ENCODE measurements at places on chromosomes 1 and 21.
A peak's percentile ranks its signal among the peaks of the same experiment; 100 is the strongest.

- DNase-seq, result no peak
These were observed 54.2 kb downstream of the IFI44 start for GRCh38 chr1:78703806-78704205.

DNA sequence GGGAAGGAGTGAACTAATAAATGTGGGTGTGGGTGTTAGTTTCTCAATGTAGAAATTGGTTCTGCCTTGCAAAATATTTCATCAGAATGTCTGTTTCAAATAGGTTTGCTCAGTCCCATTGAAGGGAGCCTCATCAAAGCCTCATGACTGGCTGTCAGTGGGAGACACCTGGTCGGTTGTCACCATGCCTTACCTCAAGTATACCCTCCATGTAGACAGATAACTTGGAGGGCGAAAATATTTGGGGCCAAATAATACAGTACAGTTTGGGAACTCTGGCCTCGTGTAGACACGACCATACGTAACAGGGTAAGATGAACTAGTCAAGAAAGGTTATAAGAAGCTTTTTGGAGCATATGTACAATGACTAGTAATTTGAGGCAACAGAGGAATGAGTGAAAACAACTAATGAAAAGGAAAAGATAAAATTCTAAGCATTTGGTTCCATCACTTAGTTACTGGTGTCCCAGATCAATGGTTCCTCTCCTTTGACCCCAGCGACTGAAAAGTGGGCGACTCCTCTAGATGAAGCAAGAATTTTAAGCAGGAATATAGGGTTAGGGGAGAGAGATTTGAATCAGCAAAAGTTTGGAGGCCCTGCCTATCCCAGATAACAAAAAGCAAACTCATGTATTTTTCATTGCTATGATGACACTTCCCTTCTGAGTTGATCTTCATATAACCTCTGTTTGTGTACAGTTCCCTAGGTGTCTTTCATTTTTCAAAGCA lies 163.9 kb downstream of the LRRC40 start:
- DNase-seq, result peak; percentile 49

DNA sequence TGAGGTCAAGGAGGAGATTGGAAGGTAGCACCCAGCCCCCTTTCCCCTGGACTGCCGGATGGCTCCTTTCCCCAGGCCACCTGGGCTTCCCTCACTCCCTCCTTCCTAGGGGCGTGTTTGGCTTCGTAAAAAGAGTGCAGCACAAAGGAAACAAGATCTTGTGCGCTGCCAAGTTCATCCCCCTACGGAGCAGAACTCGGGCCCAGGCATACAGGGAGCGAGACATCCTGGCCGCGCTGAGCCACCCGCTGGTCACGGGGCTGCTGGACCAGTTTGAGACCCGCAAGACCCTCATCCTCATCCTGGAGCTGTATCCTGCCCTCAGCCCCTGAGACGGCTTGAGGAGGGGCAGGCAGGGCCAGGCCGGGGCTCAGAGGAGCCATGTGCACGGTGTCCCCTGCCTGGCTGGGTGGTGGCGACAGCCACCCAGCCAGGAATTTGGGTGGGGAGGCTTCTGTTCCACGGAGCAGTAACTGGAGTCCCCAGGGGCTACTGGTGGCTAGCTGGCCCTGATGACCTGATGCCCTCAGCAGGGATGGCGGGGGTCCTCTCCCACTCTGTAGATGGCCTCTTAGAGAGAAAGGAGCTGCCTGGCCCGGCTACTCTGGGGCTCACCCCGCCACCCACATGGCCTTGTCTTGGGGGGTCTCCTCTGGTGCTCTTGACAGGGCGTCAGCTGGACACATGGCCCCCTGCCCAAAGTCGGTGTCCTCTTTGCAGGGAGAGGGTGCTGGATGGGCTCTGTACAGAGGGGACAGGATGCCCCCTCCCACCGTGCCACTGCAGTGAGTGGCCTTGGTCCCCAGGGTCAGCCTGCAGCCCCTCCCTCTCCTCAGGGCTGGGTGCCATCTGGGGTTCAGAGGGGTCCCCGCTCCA lies 39.5 kb downstream of the TRIM11 start:
- no peak for DNase-seq

DNA sequence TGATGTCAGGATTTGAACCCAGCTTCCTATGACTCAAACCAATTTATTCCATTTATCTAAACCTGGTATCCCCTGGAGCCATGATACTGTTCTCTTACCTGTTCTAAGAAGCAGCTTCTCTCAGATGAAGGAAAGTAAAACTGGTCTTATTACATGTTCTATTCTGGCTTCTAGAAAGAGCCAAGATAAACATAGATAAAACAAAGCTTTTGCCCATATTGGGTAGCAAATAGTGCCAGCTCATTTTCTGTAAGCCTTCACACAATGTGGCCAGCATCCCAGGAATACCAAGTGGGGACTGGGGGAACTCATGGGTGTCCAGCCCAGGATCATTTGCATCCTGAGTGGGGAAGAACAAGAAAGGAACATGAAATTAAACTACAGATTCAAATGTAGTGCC lies 53.5 kb upstream of the EPHA8 start:
- DNase-seq, result no peak

- DNase-seq, result no peak
These were observed 21.1 kb upstream of the OR10J5 start for GRCh38 chr1:159556931-159557369.

DNA sequence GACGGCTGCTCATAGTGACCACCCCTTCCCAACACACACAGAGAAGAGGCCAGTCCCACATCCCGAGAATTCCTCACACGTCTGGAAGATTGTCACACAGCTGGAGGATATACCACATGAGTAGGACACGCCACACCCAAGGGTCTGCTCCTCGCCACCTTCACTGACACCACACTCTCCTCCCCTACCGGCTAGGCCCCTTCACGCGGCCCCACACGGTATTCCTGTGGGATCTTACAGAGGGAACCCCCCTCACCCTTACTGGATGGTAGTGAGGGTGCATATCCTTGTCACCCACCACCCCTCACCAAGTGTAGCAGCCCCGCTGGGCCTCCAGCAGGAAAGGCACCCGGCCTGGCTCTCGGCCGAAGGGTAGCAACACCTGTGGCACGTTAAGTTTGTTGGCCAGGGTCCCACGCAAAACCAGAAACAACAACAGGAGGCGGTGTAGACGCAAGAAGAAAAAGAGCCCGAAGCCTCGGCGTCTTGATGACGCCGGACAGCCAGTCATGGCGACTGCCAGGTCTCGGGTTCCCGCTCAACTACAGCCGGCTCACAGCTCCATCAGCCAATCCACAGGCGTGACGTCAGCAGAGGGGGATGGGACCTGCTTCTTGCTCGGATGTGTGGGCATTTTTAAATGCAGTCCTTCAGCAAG lies at the start of gene NUP210L:
Gene NUP210L, minus strand, starts transcription at position 540 of the 658 bp plus-strand sequence.
- no peak for DNase-seq

DNA sequence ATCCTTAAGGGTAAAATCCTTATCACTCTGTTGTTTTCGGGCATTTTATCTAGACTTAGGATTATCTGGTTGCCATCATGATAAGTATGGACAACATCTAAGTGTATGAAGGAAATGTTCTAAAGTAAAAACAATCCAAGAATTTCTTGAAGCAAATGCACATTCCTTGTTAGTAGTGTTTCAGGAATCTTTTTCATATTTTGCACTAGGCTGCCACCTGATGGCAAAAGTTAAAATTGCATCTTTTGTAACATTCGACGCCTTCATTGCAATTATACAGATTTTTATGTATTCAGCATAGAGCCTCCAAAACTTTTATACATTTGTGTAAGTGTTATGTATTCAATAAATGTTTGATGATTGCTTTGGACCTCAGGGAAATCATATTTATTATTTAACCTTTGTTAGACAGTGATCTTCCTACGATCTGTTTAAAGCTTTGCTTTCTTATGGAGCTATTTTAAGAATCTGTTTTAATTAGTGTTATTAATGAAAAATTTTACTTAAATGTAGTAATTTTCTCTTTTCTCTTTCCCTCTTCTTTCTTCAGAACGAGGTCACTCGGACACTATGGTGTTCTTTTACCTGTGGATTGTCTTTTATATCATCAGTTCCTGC lies 49.4 kb upstream of the KIAA1614 start:
- peak; percentile 38 for DNase-seq

DNA sequence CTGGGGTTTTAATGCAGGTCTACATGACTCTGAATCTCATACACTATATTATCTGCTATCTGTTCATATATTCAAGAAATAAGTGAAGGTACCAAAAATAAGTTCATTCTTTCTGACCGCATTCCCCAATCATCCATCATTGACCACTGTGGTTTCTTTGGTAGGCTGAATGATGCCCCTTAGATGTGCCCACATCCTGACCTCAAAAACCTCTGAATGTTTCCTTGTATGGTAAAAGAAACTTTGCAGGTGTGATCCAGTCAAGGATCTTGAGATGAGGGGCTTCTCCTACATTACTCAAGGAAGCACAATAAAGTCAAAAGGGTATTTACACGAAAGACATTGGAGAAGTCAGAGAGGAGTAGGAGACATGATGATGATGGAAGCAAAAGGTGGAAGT lies 60.6 kb upstream of the LRRC8B start:
- no peak for DNase-seq

GRCh38 chr1:241902391-241903065 lies 54.5 kb downstream of the EXO1 start:
- DNase-seq, result no peak

GRCh38 chr1:71667216-71667615 lies 586.4 kb upstream of the ZRANB2 start:
- DNase-seq, result peak; percentile 38

- no peak for DNase-seq
These were observed 68.4 kb upstream of the GJA8 start for GRCh38 chr1:147834181-147834580.

DNA sequence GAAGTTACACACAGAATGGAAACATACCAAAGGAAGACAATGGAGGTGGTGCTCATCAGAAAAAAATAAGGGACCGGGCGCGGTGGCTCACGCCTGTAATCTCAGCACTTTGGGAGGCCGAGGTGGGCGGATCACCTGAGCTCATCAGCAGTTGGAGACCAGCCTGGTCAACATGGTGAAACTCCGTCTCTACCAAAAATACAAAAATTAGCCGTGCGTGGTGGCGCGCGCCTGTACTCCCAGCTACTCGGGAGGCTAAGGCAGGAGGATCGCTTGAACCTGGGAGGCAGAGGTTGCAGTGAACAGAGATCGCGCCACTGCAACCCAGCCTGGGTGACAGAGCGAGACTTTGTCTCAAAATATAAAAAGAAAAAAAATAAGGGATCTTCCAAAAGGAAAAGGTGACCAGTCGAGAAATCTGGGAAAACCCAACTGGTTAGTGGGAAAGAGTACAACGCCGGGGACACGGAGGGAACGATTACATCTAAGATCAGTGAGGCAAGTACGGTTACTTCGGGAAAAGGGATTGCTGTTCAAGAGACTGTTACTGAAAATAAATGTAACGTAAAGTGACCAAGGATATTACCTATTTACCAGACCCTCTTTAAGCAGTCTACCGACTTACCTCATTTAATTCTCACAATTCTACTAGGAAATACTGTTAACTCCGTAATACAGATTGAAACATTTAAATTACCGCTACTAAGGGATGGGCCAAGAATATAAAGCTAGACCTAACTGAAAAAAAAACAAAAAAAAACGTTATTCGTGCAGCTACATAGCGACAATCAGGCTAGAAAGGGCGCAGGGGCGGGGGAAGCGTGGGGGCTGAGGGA lies 822 bp downstream of the CCT3 start:
- DNase-seq, result no peak

DNA sequence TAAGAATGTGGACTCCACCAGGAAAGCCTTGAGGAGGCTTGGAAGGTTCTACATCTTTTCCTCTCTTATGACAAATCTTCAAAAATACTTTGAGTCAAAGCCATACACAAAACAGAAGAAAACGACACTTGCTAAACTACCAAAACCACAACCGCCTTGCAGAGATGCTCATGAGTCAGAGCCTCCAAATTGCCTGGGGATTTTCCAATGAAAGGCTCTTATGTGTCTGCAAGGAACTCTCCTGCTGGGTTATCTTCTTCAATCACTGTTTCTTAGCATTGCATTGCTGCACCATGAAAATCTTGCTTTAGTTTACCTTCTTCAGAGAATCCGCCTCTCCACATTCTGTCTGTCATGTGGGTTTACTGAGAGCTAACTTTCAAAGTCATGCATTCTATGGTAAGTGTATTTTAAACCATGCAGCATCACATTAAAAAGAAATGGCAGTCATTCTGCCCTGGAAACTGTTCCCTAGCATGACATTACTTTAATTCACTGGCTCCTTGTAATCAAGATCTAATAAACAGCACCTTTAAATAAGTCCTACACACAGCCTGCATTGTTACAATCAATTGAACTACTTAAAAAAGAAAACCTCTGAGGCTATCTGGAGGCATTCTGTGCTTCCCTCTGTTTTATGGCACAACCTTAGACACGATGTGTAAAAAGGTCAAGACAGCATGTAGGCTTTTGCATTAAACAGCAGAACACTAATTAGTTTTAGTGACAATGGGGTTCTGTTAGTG lies 210.0 kb upstream of the FOXD3 start:
- DNase-seq, result no peak

DNA sequence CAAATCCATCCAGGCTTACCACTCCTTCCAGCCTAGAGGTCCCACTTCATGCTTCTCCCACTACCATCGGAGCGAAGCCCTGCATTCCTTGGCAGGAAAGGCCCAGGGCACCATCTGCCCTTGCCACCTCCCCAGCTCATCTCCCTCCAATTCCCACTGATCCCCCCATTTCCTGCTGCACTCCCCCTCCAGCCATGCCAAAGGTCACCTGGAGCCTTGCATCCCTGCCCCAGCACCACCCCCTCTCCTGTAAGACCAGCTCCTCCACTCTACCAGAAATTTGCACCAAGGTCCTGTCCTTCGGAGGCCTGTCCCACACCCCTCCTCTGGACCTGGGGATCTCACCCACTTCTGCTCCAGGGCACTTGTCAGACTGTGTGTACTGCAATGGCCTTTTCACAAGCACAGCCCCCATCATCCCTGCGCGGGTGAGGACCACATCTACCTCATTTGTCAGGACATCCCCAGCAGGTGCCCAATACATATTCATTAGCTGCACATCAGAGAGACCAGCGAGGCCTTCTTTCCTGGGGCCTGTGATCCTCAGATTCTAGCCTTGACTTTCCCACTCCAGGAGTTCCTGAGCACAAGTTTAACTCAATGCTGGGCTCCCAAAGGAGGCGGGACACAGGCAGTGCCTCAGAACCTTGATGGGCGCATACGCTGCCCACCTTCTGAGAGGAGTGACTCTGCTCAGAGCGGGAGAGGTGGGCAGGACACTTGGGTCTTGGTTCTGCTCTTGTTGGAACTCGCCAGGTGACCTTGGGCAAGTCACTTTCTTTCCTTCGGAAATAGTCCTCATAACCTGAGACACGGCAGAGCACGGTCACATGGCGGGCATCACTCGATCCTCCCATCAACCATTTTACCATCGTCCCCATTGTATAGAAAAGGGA lies 49.9 kb upstream of the EDN2 start:
- DNase-seq, result no peak

GRCh38 chr1:25654109-25654660 lies 37.6 kb downstream of the MAN1C1 start:
- DNase-seq, result no peak

- DNase-seq, result no peak
These were observed 38.5 kb downstream of the DISC1 start for GRCh38 chr1:231665101-231665500.

Data from AML-193 (cell line).